Cardiac fibroblast (primary cell): ENCODE measurements at places on chromosomes 3 and 15.

DNA sequence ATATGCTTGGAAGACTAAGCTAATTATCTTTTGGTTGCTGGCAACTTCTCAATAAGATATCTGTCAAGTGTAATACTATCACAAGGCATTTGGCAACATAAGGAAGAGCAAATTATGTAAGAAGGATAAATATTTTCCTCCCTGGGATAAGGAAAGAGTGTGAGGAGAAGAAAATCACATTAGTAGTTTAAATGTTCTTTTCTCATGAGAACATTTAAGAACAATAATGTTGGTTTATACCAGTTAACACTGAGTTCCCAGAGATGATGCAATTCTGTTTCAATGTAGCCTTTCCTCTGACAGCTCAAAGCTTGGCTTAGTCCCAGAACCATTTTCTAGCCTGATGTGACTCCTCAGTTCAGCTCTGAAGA, 66.1 kb upstream of the NPHP3 start:
- DNase-seq = peak; percentile 83

DNA sequence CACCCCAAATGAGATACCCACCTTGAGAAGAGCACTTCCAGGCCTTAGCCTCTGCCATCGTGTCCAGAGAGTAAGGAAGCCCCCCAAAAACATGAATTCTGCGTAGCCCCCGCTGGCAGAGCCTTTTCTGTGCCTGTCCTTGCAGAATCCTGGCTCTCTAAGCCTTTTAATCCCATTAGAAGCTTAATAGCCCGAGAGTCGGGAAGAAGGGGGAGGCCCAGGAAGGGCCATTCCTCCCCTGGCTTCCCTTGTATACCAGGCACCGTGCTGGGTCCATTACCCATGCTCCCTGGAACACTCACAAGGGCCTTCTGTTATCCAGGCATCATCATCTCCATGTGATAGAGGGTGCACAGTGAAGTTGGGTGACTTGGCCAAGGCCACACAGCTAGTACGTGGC, 7.1 kb downstream of the SPTBN5 start:
- DNase-seq = no peak

GRCh38 chr3:133926736-133927539, 31.3 kb upstream of the RAB6B start:
- DNase-seq = no peak

DNA sequence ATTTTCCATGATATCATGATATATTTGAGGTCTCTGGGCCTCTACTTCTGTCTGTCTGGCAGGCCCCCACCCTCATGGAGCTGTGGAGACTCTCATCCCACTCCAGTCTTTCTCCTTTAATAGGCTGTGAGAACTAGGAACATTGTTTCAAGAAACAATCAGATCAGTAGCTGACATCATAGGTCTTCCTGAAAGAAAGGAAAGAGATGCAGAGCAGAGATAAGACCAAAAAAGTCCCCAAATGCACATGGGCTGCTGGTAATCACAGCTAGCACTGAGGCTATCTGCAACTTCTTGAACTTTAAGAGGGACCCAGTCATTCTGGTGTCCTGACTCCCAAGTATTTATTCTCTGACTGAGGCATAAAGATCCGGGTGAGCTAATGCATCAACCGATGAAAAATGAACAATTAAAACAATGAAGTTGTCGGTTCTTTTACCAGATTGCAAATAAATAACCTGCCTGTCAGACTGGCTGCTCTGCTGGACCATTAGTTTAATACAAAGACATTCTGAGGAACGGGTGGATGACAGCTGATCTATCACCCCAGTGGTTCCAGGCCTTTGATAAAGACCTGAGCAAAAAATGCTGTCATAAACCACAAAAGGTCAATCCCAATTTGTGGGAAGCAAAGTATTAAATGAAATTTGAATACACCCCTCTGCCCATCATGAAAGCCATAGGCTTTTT, 780.8 kb upstream of the GOLIM4 start:
- DNase-seq = no peak

DNA sequence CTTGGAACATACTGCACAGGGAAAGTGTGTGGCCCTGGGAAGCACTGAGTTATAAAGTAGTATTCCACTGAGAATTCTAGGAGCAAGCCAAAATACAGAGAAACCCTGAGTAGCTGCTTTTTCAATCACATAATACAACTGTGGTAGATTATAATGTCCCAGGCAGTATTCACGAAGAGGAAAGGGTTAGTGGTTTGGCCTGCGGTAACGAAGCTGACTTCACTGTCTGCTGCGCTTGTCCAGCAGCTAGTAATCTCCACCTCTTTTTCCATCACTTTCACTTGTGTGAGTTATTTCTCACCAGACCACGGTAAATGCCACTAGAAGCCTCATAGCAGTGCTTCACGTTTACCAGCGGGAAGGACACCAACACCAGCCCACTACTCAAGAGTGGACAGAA, 34.4 kb downstream of the RPL39L start:
- peak; percentile 49 for DNase-seq

- DNase-seq = peak; percentile 40
These were observed 53.2 kb downstream of the CCDC54 start for GRCh38 chr3:107430214-107430995.

DNA sequence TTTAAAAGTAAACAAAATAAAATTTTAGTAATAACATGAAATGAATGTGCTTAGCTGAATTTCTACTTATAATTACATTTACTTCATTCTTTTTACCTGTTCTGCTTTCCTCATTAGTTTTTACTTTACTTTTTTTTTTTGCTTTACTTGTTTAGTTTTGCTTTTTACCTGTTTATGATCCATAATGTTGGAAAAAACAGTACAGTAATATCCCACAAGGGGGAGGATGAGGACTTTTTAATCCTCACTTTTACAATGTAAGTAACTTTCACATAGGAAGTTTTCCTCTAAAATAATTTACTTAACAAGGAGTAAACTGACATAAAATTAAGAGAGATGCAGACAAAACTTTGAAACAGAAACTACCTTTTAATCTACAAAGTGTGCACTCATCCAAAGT, 268.7 kb downstream of the TBC1D5 start:
- peak; percentile 45 for DNase-seq

- DNase-seq = peak; percentile 46
These were observed 366.2 kb upstream of the DPH6 start for GRCh38 chr15:35912196-35912595.

- no peak for DNase-seq
These were observed 321.5 kb upstream of the CBLB start for GRCh38 chr3:106190296-106190695.
